NCI-H2171 (cell line): ENCODE measurements at places on chromosomes 16 and 17.

- DNase-seq = no peak
These were observed 75.7 kb upstream of the TNRC6A start for GRCh38 chr16:24653725-24654124.

DNA sequence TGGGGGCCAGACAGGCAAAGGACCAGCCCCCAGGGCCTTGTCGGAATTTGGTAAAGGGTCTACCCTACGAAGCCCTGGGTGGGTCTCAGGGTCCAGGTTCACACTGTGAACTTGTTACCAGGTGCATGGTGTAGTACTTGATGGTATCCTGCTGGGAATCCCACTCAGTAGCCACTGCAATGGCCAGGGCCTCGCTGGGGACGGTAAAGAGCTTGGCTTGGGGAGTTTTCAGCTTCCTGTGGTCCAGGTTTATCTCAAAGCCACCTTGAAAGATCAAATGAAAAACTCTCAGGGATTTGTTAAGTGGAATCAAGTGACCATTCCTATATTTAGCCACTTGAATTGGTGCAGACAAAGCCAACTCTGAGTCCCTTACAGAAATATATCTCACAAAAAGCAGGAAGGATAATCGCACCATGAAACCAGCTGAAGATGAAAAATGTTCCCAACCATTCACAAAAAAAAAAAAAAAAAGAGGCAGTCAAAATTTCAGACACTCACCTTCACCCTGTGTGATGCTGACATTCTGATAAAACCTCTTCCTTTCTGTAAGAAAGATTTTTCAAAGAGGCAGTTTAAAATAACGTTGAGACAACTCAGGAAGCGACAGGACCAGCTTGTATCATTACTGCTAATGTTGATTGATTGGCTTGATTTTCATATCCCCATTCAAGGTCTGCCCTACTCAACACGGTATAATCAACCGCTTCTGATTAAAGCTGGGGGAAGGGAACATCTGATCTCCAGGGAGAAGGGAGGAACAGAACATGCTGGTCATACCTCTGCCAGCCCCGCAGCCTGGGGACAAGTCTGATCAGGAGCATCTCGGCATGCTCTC is 10.6 kb downstream of the ATPAF2 start:
- DNase-seq = no peak

DNA sequence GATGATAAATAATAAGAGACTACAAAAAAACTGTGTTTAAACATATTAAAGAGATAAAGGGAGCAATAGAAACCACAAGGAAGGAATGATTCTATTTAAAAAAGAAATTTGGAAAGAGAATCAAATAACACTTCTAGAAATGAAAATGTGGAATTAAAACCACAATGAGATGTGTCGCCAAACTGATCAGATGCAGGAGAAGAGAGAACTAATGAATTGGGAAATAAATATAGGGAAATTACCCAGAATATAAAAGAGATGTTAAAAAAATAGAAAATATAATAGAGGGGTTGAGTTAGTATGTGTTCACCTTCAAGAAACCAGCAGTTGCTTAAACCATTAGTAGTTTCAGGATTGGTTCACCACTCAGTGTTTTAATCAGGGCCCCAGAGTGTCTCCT is 48.7 kb upstream of the ADORA2B start:
- DNase-seq = no peak

DNA sequence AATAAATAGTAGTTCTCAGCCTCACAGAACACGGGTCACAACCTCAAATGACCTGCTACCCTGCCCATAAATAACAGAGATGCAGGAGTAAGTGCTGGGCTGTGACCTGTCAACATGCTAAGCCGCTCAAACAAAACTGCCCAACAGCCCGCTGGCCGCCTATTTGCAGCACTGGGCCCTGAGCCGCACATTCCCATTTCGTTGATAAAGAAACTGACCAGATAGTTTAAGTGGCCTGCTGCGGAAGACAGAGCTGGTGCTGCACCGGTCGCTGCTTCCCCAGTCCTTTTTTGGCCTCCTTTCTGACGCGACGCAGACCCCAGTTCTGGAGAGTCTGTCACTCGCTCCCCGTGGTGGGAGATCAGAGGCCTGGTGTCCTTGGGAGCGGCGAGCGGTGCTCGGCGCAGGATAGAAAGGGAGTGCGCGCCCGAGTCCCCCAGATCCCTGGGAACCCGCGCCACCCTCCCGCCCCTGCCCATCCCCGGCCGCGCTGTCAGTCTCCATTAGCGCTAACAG is 349 bp upstream of the SLC6A2 start:
- no peak for DNase-seq
